Activated T-cell treated with anti-CD3 and anti-CD28 coated beads, Interleukin-2, amount 50 U/mL, for 24 hours (primary cell): ENCODE measurements at places on chromosomes 7 and 10.
A peak's percentile ranks its signal among the peaks of the same experiment; 100 is the strongest.

- H3K4me1 ChIP-seq: peaks cover 59% of the 10 kb centered on the region
- H3K36me3 ChIP-seq: peaks cover 8% of the 10 kb centered on the region
- no peak for DNase-seq
- no peak overlapping the region for H3K4me3 ChIP-seq
Observed at GRCh38 chr10:6350609-6351008, 147.9 kb downstream of the PFKFB3 start.

DNA sequence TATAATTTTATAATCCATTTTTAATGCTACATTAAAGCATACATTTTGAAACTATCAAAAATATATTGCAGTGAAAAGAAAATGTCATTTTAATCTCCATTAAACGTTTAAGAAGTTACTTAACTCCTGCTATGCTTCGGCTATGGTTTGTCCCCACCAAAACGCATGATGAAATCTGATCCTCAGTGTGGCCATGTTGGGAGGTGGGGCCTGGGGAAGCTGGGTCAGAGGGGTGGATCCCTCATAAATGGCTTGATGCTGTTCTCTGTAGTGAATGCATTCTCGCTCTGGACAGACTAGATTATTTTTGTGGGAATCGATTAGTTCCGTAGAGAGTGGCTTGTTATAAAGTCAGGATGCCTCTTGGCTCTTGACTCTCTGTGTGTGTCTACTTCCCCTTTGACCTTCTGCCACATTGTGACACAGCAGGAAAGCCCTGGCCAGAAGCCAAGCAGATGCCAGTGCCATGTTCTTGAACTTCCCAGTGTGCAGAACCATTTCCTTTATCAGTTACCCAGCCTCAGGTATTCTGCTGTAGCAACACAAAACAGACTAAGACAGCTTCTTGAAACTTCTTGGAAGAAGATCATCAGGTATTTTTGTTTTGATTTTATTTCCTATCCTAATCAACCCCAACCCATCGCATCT is 77.8 kb downstream of the TCERG1L start:
- no peak for DNase-seq
- H3K27ac ChIP-seq: no peak overlapping the region
- peaks cover 3% of the 10 kb centered on the region for H3K27me3 ChIP-seq
- no peaks in the 10 kb centered on the region for H3K36me3 ChIP-seq

GRCh38 chr10:13990946-13991345 is 339.8 kb downstream of the FRMD4A start:
- no peak for DNase-seq
- H3K4me3 ChIP-seq: no peak overlapping the region
- no peaks in the 10 kb centered on the region for H3K36me3 ChIP-seq
- H3K27me3 ChIP-seq: no peaks in the 10 kb centered on the region

GRCh38 chr7:99740573-99741440 is 5.8 kb upstream of the CYP3A7 start:
- H3K27ac ChIP-seq: peak overlapping the region; percentile 77
- H3K36me3 ChIP-seq: peaks cover 15% of the 10 kb centered on the region
- H3K4me3 ChIP-seq: no peak overlapping the region
- peaks cover 19% of the 10 kb centered on the region for H3K4me1 ChIP-seq
- peaks cover 13% of the 10 kb centered on the region for H3K27me3 ChIP-seq
- no peak for DNase-seq

- H3K4me3 ChIP-seq: no peak overlapping the region
- peaks cover 6% of the 10 kb centered on the region for H3K36me3 ChIP-seq
- no peak overlapping the region for H3K27ac ChIP-seq
Observed at GRCh38 chr7:117205873-117206272, 117.0 kb downstream of the WNT2 start.

GRCh38 chr10:101893510-101894120 is 50.0 kb upstream of the KCNIP2 start:
- no peak overlapping the region for H3K27ac ChIP-seq
- no peaks in the 10 kb centered on the region for H3K27me3 ChIP-seq
- no peak overlapping the region for H3K4me3 ChIP-seq
- peaks cover 5% of the 10 kb centered on the region for H3K36me3 ChIP-seq
- H3K4me1 ChIP-seq: peaks cover 30% of the 10 kb centered on the region
- no peak for DNase-seq

- H3K36me3 ChIP-seq: no peaks in the 10 kb centered on the region
- no peak overlapping the region for H3K27ac ChIP-seq
- no peak for DNase-seq
- H3K4me1 ChIP-seq: no peaks in the 10 kb centered on the region
- no peak overlapping the region for H3K4me3 ChIP-seq
Observed at GRCh38 chr10:86253091-86254072, 113.2 kb downstream of the GRID1 start.

DNA sequence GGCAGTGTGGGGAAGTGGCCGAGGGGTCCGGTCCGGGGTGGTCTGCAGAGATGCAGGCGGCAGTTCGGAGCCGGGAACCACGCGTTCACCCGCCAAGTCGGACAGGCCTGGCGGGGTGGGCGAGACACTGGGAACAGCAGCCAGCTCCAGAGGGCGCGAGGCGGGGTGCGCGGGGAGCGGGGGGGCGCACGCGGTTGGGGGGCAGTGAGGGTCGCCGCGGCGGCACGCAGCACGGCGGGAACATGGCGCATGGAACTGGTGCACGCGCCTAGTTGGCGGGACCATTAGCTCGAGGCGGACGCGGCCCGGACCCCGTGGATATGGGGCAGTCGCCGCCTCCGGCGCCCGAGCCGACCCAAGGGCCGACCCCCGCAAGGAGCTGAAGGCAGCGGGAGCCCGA is 635.9 kb downstream of the ZNF37A start:
- H3K36me3 ChIP-seq: no peaks in the 10 kb centered on the region
- H3K27ac ChIP-seq: no peak overlapping the region
- DNase-seq: no peak
- H3K4me1 ChIP-seq: no peaks in the 10 kb centered on the region
- no peaks in the 10 kb centered on the region for H3K27me3 ChIP-seq

DNA sequence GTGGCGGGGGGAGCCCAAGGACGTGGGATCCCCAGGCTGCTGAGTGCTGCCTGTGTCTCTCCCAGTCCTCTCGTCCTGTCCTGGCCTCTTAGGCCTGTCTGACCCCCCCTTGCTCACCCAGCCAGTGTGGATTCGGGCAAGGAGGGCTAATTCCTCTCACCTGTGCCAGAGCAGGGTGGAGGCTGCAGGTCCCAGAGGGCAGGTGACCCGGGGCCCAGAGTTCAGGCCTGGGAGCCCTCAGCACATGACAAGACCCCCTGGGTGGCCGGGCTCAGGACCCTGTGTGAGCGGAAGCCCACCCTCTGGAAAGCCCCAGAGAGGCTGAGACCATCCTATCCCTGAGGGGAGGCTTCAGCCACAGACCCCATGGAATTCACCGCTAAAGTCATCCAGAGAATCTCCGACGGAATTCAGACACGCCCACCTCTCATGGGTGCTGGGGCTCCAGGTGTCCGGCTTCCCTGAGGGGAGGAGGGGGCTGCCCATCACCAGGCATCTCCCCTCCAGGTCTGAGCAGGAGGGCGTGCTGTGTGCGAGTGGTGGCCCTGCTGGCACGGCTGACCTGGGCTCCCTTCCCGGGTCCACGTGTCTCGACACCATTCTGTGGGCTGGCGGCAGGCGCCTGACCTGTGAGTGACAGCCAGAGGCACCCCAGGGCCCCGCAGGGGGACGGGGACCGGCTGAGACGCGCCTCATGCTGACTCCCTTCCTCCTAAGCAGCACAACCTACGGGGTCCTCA is 5.0 kb downstream of the KNDC1 start:
- no peaks in the 10 kb centered on the region for H3K36me3 ChIP-seq
- H3K27me3 ChIP-seq: peaks cover 31% of the 10 kb centered on the region
- peaks cover 3% of the 10 kb centered on the region for H3K4me1 ChIP-seq
- peak; percentile 23 for DNase-seq
- no peak overlapping the region for H3K4me3 ChIP-seq

GRCh38 chr7:252981-253380 is 37.0 kb upstream of the FOXL3 start:
- DNase-seq: no peak
- no peak overlapping the region for H3K4me3 ChIP-seq
- no peaks in the 10 kb centered on the region for H3K36me3 ChIP-seq
- no peak overlapping the region for H3K27ac ChIP-seq

GRCh38 chr7:11373546-11374142 is 400.0 kb downstream of the PHF14 start:
- H3K27me3 ChIP-seq: no peaks in the 10 kb centered on the region
- DNase-seq: no peak
- H3K4me1 ChIP-seq: no peaks in the 10 kb centered on the region
- H3K27ac ChIP-seq: no peak overlapping the region

GRCh38 chr10:3222068-3222467 is 49.5 kb upstream of the PITRM1 start:
- H3K4me1 ChIP-seq: peaks cover 7% of the 10 kb centered on the region
- H3K27ac ChIP-seq: no peak overlapping the region
- no peaks in the 10 kb centered on the region for H3K36me3 ChIP-seq
- H3K4me3 ChIP-seq: no peak overlapping the region

- no peak for DNase-seq
- H3K27ac ChIP-seq: no peak overlapping the region
- peaks cover 5% of the 10 kb centered on the region for H3K4me1 ChIP-seq
- no peaks in the 10 kb centered on the region for H3K36me3 ChIP-seq
Observed at GRCh38 chr7:74467876-74468275, 14.2 kb downstream of the GTF2IRD1 start.

DNA sequence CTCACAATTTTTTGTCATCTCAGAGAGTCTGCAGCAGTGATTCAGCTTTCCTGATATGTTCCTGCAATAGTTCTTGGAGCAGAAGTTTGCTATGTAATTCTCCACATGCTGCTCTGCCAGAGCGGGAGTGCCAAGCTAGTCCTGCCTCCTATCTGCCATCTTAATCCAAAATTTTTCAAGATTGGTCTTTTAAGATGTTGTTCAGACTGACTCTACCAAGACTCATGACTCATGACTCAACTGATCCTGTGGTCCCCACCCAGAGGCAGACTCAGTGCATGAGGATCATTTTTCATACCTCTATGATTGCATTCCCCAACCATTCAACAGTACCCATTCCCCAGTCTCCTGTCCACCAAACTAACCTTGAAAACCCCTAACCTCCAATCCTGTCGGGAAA is 470.8 kb downstream of the INHBA start:
- no peaks in the 10 kb centered on the region for H3K4me1 ChIP-seq
- no peaks in the 10 kb centered on the region for H3K36me3 ChIP-seq
- no peaks in the 10 kb centered on the region for H3K27me3 ChIP-seq
- H3K4me3 ChIP-seq: no peak overlapping the region

- no peak overlapping the region for H3K27ac ChIP-seq
- H3K27me3 ChIP-seq: peaks cover 8% of the 10 kb centered on the region
- H3K4me3 ChIP-seq: no peak overlapping the region
- H3K36me3 ChIP-seq: no peaks in the 10 kb centered on the region
- H3K4me1 ChIP-seq: peaks cover 10% of the 10 kb centered on the region
Observed at GRCh38 chr10:96767611-96768010, 47.3 kb upstream of the PIK3AP1 start.

- DNase-seq: no peak
- H3K27ac ChIP-seq: no peak overlapping the region
Observed at GRCh38 chr7:19322002-19322401, 176.8 kb upstream of the FERD3L start.

DNA sequence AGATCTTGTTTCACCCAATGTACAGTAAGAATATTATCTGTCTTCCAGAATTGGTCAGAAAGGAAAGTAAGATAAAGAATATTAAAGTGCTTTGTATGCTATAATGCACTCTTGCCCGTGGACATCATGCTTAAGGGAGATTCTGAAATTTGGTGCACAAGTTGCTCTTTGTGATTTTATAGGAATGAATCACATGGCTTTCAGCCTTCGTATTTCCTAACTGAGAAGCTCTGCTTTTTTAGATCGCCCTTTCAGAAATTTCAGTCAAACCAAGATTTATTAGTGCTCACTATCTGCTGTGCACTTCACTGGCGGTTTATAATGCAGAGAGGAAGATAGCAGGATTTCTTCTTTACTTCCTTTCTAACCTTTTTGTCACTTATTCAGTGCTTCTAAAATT is 1248.5 kb upstream of the LRRN3 start:
- DNase-seq: no peak
- H3K27ac ChIP-seq: no peak overlapping the region
- no peak overlapping the region for H3K4me3 ChIP-seq
- no peaks in the 10 kb centered on the region for H3K27me3 ChIP-seq

GRCh38 chr10:80713398-80713928 is 175.8 kb downstream of the SH2D4B start:
- no peak for DNase-seq
- H3K27me3 ChIP-seq: peaks cover 8% of the 10 kb centered on the region
- no peak overlapping the region for H3K4me3 ChIP-seq
- no peaks in the 10 kb centered on the region for H3K4me1 ChIP-seq
- H3K36me3 ChIP-seq: no peaks in the 10 kb centered on the region

- no peak for DNase-seq
- no peak overlapping the region for H3K4me3 ChIP-seq
Observed at GRCh38 chr10:90494183-90494582, 363.7 kb downstream of the HTR7 start.

DNA sequence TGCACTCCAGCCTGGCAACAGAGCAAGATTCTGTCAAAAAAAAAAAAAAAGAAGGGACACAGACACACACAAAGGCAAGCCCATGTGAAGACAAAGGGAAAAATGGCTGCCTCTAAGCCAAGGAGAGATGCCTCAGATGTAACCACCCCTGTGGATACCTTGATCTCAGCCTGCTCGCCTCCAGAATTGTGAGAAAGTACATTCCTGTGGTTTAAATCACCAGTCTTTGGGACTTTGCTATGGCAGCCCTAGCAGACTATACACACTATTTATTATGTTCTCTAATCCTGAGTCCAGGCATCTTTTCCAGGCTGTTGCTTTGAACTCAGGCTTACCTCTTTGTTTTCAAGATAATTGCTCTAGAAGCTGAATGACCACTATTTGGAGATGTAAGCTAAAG is 494.3 kb downstream of the GALNT17 start:
- H3K4me3 ChIP-seq: no peak overlapping the region
- no peaks in the 10 kb centered on the region for H3K36me3 ChIP-seq
- H3K27me3 ChIP-seq: no peaks in the 10 kb centered on the region
- DNase-seq: no peak
- H3K4me1 ChIP-seq: no peaks in the 10 kb centered on the region

- peak; percentile 45 for DNase-seq
- H3K36me3 ChIP-seq: no peaks in the 10 kb centered on the region
- peaks cover 28% of the 10 kb centered on the region for H3K4me1 ChIP-seq
- H3K27ac ChIP-seq: peak overlapping the region; percentile 72
- H3K4me3 ChIP-seq: peak overlapping the region; percentile 4
- no peaks in the 10 kb centered on the region for H3K27me3 ChIP-seq
Observed at GRCh38 chr10:3902054-3902808, 117.2 kb upstream of the KLF6 start.

DNA sequence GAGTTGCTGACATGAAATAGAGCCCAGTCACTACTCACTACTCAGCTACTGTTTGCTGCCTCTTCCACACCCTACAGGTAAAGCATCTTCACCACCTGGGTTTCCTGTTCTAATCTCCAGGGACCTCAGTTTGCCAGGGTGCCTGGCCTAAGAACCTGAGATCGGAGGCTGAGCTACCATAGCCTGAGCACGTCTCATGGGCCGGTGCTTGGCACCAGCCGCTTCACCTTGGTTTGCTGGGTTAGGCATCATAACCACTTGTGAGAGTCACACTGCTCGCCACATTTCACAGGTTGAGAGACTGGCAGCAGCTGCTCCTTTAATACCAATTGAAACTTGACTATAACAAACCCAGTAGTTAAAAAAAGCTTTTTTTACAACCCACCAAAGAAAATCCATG is 75.1 kb downstream of the EMX2 start:
- no peak for DNase-seq
- H3K36me3 ChIP-seq: no peaks in the 10 kb centered on the region
- H3K4me3 ChIP-seq: no peak overlapping the region
- no peak overlapping the region for H3K27ac ChIP-seq
- H3K4me1 ChIP-seq: peaks cover 5% of the 10 kb centered on the region

GRCh38 chr7:7761974-7762779 is 43.8 kb upstream of the RPA3 start:
- H3K27me3 ChIP-seq: no peaks in the 10 kb centered on the region
- H3K4me3 ChIP-seq: peak overlapping the region; percentile 83
- peaks cover 38% of the 10 kb centered on the region for H3K4me1 ChIP-seq
- H3K36me3 ChIP-seq: no peaks in the 10 kb centered on the region
- peak overlapping the region; percentile 90 for H3K27ac ChIP-seq
- DNase-seq: peak; percentile 33
